ENCODE measurements at places on chromosomes 12 and 14. TPM values are rescaled to one million over a fixed set of nuclear protein-coding genes. Genes with fewer than 3 reads are reported as not detected.

DNA sequence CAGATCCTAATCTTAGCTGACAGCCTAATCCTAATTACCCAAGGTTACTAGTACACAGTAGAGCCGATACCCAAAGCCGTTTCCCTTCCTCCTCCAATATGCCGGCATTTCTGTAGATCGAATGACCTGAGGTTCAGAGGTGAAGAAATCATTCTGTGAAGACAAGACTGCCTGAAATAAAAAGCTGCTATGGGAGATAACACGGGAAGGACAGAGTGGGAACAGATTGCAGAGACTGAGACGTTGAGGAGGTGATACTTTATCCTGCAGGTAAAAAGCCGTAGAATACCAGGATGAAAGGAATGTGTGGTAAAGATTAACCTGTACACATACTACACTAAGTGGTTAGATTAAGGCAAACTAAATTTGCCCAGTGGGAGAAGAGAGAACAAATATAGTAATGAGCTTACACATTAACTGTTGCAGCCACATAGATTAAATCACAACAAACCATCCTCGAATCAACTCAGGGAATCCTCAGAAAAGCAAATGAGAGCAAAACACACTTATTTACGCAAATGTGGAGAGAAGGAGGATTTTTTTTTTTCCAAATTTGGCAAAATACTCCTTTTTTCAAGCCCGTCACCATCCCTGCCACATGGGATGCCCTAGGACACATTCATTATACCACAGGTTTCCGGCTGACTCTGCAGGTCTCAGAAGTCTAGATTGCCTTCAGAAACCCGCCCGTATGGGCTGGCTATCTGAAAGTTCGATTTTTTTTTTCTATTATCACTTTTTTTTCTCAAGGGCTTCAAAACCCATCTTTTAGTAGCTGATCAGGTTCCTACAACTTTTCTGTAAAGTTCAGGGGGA, 188.0 kb downstream of the TTC8 start:
- DNase-seq: no peak

- no peak for DNase-seq
These were observed 3.3 kb downstream of the FLRT2 start for GRCh38 chr14:85533023-85533860.

DNA sequence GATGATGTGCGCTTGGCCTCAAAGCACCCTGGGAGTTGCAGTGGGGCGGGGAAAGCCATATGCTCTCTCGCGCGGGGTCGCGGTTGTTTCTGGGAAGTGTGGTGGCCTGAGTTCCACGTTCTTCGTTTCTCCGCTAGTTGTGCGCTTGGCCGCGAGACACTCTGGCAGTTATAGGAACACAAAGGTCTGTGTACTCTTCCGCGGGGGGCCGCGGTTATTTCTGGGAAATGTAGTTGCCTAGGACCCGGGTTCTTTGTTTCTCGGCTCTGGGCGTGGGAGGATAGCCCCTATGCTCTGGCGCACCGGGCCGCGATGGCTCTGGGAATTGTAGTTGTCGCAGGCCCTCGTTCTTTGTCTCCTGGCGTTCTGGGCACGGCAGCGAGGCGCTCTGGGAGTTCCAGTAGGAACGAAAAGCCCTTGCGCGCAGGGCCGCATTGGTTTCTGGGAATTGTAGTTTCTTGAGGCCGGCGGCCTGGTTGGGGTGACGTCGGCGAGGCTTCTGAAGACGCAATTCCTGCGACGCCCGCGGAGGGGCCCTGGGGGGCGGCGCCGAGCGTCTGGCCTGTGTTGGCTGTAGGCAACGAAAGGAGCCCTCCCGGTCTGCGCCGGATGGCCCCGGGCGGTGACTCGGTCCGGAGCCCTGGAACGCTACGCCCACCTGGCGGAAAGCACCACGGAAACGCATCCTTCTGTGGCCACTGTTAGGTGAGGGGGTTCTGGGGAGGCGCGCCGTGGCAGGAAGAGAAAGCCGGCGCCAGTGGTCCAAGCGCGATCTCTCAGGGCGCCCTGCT, at the start of gene ZNF140:
ZNF140 (plus strand) TSS at position 556 of the 791 bp plus-strand sequence. CDS start 398 bp downstream, outside the sequence.
- DNase-seq: peak; percentile 83

The NRXN3 gene
- 0.44 TPM for total RNA-seq

DNA sequence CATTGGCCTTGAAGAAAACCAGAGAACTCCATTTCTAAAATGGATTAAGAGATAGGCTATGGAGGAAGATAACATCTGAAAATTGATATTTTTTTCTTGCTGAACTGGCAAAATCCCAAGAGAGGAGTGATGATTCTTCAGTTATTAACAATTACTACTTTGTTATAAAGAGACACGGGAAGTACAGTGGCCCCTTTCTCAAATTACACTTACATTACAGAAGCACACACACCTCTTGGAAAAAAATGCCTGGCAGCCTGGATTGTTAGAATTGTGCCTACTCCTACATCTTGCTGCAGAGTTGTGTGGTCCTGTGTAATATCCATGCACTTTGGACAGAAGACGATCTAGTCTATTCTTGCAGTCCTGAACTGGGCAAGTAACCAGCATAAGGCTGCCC, 71.7 kb downstream of the TGFB3 start:
- DNase-seq: no peak

DNA sequence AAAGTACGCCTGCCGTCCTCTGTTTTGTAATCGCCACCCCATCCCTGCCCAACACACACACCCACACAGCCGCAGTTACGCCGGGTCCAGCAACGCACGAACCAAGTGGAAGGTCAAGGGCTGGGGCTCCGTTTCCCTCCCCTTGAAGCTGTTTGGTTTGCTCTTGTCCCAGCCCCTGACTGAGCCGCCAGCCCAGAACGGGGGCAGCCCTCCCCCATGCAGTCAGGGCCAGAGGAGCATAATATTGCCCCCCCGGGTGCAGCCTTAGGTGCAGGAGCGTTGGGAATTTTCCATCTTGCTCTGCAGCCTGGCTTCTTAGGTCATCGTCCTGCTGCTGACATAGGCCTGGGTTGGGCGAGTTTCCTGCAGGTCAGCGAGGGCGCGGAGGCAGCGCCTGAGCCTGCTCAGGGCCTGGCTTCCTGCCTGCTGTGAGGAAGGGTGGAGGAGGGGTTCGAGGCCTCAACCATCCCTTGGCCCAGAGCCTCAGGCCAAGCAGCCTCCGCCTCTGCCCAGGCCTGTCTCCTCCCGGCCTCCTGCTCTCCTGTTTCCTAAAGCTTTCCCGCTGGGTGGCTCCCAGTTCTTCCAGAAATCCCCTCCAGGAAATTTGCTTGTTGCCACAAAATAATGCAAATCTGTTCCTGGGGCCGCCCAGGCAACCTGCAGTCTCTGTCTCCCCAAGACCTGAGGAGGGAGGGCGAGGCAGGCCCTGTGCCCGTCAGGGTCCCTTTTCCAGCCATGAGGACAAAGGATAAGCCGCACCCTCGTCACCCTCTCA, 44.5 kb downstream of the PSMA6 start:
- DNase-seq: peak; percentile 81

Data from omental fat pad (tissue), 4 donors.